ENCODE measurements at places on chromosomes 4 and X.
A peak's percentile ranks its signal among the peaks of the same experiment; 100 is the strongest.

GRCh38 chrX:112677167-112677566 lies 2.6 kb downstream of the LHFPL1 start:
- DNase-seq = peak; percentile 8

DNA sequence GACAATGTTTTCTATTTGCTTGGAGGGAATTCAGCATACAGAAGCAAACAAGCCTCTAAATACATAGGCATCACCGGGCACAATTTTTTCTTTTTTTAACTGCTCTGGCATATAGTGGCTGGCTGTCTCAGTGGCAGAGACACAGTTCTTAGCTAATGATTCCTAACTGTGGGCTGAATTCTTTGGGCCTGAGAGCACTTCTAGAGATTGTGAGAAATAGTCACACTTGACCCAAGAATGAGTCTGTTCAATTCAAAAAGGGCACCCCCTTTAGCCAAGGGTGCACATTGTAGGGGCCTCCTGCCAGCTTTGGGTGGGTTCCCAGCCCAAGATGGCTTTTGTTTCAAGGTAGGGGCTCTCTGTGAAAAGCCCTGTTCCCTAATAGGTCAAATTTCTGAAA lies 345.7 kb downstream of the ARHGAP10 start:
- DNase-seq = no peak

GRCh38 chrX:7412840-7413239 lies 264.9 kb upstream of the PUDP start:
- no peak for DNase-seq

DNA sequence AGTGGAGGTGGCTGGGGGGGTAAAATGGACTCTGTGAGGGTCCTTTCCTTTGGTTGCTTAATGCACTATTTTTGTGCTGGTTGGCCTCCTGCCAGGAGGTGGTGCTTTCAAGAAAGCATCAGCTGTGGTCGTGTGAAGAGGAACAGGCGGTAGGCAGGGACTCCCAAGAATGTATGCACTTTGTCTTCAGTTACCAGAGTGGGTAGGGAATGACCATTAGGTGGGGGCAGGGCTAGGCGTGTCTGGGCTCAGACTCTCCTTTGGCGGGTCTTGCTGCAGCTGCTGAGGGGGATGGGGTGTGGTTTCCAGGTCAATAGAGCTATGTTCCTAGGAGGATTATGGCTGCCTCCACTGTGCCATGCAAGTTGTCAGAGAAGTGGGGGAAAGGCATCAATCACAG lies 509.0 kb downstream of the PCDH19 start:
- DNase-seq = no peak

DNA sequence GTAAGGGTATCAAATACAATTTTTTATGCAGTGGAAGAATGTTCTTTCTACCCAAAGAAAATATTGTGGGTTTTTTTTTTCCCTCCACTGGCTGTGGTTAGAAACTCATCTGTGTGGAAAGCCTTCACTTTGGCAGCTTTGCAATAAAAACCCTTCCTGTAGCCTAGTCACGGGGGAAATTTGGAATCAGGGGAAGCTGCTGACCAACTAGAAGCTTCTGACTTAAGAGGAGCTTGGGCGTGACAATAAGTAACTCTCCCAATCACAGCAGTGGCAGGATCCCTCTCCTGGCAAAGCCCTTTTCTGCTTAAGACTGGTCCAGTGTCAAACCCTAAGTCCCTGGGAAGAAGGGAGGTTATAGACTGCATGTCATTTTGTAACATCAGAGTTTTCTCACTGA lies 87.9 kb downstream of the LRRC66 start:
- DNase-seq = no peak

DNA sequence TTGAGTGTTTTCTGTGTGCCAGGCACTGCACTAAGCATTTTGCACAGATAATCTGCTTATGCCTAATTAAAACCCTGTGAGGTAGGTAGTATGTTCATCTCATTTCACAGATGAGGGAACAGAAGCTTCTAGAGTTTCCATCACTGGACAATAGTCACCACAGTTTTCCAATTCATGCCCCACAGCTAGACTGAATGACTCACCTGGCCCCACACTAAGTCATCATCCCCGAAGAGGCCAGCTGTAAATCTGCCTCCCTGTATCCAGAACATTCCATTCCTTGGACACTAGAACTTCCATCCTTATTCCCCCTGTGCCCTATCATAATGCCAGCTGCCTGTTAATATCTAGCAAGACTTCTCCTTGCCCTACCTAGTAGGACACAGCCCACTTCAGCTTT lies 40.9 kb upstream of the NYX start:
- DNase-seq = no peak

GRCh38 chr4:135476272-135476671 lies 1274.7 kb upstream of the PABPC4L start:
- DNase-seq = no peak

GRCh38 chr4:608236-608635 lies 17.1 kb upstream of the PDE6B start:
- DNase-seq = no peak

DNA sequence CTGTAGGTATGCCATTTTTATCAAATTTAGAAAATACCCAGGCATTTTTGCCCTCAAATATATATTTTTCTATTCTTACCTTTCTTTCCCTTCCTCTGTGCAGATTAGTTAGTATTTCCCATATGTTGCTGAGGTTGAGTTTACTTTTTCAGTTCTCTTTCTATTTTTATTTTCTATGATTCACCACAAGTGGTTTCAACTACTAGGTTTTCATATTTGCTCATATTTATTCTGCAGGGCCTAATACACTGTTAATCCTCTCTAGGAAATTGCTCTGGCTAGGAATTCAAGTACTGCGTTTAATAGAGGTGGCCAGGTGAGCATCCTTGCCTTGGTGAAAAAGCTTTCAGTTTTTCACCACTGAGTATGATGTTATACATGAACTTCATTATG lies 1535.3 kb upstream of the PCDH10 start:
- no peak for DNase-seq

DNA sequence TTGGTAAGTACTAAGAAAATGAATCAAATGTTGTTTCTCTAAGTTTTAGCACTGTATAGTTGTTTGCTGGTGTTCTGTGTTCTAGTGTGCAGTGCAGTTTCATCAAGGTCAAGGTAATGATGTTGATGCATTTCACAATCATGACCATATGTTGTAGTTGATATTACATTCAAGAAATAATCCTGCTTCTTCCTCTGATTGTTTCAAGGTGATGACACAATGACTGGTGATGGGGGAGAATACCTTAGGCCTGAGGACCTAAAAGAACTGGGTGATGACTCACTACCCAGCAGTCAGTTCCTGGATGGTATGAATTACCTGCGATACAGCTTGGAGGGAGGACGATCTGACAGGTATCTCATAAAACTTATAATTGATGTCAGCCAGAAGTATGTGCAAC lies 261.6 kb downstream of the ANK2 start:
- DNase-seq = no peak

Data from posterior cingulate gyrus (tissue), 11 donors.